Adipocyte (in vitro differentiated cells): ENCODE measurements at places on chromosomes 1 and 21.
A peak's percentile ranks its signal among the peaks of the same experiment; 100 is the strongest.

DNA sequence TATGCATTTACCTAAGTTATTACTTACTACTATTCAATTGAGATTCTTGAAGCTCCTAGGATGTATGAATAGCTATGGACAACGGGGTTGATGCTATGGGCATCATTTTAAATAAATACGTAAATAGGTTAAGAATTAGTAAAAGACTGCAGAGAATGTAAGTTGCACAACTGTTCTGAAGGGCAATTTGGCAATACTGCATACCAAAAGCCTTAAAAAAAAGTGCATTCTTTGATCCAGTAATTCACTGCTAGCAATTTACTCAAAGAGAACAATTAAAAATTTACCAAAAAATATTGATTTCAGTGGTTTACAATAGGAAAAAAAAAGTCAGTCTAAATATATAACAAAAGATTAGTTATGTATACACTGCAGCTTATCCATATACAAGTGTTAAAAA, 3.5 kb downstream of the ARPC5 start:
- peak; percentile 86 for DNase-seq

GRCh38 chr1:204368996-204369726, 9.4 kb upstream of the PLEKHA6 start:
- DNase-seq, result no peak

DNA sequence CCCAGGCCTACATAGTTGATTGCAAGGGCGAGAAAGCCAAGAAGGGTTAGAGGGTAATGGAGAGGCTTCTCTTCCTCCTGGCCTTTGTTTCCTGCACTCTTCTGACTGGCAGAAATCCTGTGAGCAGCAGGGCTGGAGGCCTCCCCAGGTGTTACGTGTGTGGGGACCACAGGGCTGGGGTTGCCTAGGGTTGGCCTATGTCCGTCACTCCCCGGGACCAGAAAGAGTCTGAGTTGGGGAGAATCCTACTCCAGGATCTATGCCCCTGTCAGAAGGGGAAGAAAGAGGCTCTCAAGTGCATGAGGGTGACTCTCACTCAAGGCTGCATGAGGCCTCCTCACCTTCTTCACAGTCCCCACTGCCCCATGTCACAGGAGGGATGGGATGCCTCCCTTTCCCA, 38.5 kb downstream of the IGFN1 start:
- no peak for DNase-seq

GRCh38 chr1:239297910-239298309, 88.5 kb upstream of the CHRM3 start:
- DNase-seq, result no peak

DNA sequence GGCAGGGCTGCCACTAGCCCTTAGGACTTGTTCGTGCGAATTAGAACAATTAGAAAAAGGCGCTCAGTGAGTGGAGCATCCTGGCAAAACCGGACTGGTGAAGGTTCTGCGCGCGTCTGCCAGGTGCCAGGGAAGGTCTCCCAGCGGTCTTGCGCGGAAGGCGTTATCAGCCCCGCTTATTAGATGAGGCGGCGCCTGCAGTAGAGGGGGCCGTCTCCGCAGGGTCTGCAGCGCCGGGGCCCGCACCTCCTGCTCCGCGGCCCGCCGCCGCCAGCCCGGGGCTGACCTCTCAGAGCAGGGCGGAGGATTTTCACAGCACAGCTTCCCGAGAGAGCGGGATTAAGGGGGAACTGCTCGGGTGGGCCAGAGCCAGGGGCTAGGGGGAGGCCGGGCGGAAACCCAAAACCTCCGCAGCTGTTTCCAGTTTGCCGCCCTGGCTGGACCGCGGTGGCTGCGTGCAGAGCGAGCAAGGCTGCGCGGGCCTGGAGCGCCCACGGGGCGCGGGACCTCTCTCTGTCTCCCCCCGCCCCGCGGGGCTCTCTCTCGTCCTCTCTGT, 155.2 kb downstream of the FOXD2 start:
- DNase-seq, result peak; percentile 12
